Naive thymus-derived CD8-positive, alpha-beta T cell (primary cell): ENCODE measurements at places on chromosomes 6 and 20. TPM values are rescaled to one million over a fixed set of nuclear protein-coding genes. Genes with fewer than 3 reads are reported as not detected.

The SLC26A8 gene
- total RNA-seq: not detected

The PNPLA1 gene
- total RNA-seq: not detected

- no peaks in the 10 kb centered on the region for H3K4me1 ChIP-seq
- no peaks in the 10 kb centered on the region for H3K27me3 ChIP-seq
These were observed 593.4 kb downstream of the EYS start for GRCh38 chr6:65113581-65113980.

GRCh38 chr6:26213334-26214075 lies 126.3 kb downstream of the HFE start:
- no peaks in the 10 kb centered on the region for H3K27me3 ChIP-seq
- H3K4me3 ChIP-seq: no peak overlapping the region
- no peaks in the 10 kb centered on the region for H3K36me3 ChIP-seq
- H3K4me1 ChIP-seq: peaks cover 6% of the 10 kb centered on the region
- H3K27ac ChIP-seq: no peak overlapping the region

DNA sequence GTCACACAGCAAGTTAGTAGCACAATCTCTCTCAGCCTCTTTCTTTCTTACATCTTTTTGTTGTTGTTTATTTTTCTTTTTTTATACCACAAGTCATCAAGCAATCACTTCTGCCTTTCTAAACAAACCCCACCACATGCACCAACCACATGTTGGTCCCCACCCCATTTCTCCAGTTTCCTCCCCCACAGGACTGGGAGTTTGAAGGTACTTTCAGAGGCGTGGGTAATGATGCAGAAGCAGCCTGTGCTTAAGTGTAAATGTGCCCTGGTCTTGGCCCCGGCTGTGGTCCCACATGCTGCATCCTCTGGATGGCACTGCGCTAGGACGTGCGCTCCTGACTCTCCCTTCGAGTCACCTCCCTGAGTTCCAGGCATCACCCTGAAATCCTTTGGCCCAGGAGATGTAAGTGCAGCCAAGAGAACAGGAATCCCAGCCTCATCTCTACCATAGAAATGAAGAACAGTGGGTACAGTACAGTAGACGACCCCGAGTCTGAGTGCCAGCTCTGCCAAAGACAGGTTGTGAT lies 5.7 kb downstream of the HCK start:
- H3K36me3 ChIP-seq: no peaks in the 10 kb centered on the region
- DNase-seq: no peak
- no peak overlapping the region for H3K27ac ChIP-seq
- no peaks in the 10 kb centered on the region for H3K4me1 ChIP-seq
